Umbilical cord (tissue), 2 donors: ENCODE measurements at places on chromosomes 5 and 9.

GRCh38 chr5:82802954-82803353, 274.2 kb downstream of the TMEM167A start:
- DNase-seq, result no peak

DNA sequence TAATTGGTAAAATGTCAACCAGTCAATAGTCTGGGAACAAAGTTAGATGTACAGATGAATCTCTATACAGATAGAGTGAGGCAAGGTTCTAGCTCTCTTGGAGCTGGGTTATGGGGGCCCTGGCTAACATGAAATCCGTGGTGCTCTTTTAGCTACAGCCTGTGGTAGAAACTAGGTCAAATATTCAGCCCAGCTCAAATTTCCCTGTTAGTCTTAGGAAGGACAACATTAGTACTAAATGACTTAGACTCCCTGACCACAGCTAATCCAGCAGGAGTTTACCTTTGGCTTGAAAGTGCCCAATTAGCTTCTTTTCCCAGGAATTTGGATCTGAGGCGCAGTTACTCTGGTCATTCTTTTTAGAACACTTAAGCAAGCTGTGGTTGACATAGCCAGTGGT, 170.5 kb downstream of the DMRTA1 start:
- no peak for DNase-seq

DNA sequence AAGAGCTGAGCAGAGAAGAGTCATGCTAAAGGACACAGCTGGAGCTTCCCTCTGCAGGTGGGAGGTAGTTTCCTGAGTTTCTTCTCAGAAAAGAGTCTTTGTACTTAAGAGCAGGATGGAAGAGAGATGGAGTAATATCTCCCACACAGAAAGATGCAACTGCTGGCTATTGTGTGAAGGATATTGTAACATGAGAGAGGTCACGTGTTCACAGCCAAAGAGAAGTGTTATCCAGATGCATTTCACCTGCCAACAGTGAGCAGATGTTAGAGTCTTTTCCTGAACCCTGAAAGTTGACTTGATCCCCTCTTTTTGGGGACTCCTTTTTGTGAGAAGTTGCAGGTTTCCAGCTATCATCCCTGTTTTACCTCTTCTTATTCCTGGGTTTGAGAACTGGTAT, 14.0 kb upstream of the TRIO start:
- DNase-seq, result no peak

- peak; percentile 93 for DNase-seq
Observed at GRCh38 chr5:143142596-143143435, 260.7 kb downstream of the NR3C1 start.

DNA sequence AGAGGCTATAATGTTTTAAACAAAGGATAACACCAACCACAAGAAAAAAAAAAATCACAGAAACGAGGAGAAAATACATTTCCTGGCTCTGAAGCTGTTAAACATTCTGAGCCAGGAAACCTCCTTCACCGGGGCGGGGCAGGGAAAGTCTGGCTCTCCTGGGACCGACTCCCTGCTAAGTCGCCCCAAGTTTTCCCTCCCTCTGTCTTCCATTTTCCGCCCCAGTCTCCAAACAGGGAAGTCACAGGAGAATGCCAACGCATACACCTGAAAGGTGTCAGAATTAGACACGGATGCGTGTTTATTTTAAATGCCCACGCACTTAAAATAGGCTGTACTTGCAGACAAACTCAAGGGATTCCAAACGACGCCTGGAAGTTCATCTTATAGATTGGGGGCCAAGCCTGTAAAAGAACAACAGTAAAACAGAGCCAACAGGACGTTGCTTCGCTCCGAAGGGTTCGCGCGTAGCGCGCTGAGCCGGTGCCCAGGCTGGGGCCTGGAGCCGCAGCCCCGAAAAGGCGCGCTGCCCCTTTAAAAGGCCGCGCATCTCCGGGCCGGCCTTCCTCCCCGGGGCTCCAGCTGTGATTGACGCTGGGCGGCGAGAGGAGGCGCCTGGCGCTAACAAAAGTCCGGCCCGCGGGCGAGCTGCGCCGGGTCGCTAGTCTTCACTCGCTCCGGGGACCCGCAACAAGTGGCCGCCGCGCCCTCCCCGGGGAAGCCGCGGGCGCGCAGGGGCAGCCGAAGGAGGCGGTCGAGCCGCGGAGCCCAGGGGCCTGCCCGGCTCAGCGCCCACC, at the start of gene FBXL7:
FBXL7 (plus strand) TSS at position 653 of the 797 bp plus-strand sequence.
- peak; percentile 92 for DNase-seq

GRCh38 chr5:56676091-56676768, 139.1 kb upstream of the MAP3K1 start:
- DNase-seq, result no peak

GRCh38 chr9:117170567-117170966, 244.3 kb downstream of the ASTN2 start:
- no peak for DNase-seq

- DNase-seq, result no peak
Observed at GRCh38 chr5:179163236-179164155, 103.3 kb downstream of the ZNF354C start.

DNA sequence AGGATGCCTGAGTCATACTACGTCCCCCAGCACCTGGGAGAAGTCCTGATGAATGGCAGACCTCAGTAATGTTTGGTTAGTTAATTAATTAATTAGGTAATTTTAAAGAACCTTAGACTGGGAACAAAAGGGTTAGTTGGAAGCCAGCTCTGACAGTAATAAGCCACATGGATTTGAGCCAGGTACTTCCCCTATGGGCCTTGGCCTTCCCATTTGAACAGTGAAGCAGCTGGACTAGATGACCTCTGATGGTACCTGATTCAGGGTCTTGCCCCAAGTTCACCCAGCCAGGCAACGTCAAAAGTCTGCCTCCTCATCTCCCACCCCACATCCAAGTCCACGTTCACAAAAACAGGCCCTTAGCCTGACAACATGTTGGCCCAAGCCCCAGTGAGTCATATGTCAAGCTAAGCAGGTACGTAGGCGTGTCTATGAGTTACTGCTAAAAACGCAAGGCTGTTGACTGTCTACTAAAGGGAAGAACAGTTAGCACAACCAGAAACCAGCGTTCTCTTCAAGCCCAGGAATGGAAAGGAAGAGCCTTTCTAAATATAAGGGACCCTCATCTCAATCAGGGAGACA, 303.2 kb downstream of the ACTL7B start:
- DNase-seq, result peak; percentile 61

- DNase-seq, result no peak
Observed at GRCh38 chr5:14830210-14831005, 41.2 kb downstream of the ANKH start.

- DNase-seq, result peak; percentile 13
Observed at GRCh38 chr5:158287643-158288271, 428.8 kb upstream of the CLINT1 start.

GRCh38 chr5:88845081-88845697, 37.8 kb downstream of the MEF2C start:
- DNase-seq, result no peak

DNA sequence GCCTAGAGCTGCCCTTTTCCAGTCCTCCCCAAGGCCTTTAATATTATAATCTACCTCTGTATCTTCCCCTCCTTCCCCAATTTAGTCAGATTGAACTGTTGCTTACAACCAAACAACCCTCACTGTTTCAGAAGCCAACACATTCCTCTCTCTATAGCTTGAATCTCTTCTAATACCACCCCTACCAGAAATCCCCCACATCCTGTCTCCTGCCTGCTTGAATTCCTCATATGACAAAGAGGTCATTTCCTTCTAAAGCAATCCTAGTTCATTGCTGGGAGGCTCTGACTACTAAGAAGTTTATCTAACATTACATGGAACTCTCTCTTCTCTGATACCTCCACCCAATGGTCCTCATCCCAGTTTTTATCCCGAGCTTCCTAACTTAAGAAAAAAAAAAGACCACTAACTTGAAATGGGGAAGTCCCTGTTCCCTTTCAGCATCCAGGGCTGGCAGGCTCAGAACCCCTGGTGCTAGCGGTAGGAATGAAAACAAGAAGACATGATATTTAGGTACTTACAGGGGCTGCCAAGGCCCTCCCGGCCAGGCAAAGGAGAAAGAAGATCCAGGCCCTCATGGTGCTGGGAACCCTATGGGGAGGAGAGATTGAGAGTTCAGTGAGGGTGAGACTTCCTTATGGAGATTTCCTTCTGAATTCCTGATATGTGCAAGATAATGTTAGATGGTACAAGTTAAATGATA, 11.0 kb downstream of the SPARC start:
- peak; percentile 72 for DNase-seq

GRCh38 chr5:139655727-139656271, 7.7 kb downstream of the CXXC5 start:
- peak; percentile 80 for DNase-seq

- no peak for DNase-seq
Observed at GRCh38 chr5:59164041-59164830, 581.4 kb downstream of the RAB3C start.

- no peak for DNase-seq
Observed at GRCh38 chr9:125088752-125089151, 54.6 kb downstream of the SCAI start.

DNA sequence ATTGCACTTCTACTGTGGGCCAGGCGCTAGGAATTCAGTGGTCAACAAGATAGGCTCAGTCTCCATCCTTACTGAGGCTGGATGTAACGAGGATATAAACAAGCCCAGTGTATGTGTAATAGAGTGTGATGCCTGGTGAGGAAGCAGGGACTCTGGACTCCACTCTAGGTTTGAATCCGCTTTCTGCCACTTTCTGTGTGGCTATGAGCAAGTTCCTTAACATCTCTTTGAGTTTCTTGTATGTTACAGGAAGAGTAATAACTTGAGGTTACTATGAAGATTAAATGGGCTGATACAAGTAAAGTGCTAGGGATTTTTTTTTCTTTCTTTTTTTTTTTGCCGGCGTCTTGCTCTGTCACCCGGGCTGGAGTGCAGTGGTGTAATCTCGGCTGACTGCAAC, 12.4 kb downstream of the DOCK2 start:
- no peak for DNase-seq

DNA sequence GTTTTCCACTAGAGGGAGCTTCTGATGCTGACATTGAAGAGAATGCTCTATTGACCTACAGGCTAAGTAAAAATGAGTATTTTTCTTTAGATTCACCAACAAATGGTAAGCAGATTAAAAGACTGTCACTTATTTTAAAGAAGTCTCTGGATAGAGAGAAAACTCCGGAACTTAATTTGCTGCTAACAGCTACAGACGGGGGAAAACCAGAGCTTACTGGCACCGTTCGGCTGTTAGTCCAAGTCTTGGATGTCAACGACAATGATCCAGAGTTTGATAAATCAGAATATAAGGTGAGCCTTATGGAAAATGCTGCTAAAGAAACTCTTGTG, 764 bp downstream of the PCDHA11 start:
- no peak for DNase-seq

DNA sequence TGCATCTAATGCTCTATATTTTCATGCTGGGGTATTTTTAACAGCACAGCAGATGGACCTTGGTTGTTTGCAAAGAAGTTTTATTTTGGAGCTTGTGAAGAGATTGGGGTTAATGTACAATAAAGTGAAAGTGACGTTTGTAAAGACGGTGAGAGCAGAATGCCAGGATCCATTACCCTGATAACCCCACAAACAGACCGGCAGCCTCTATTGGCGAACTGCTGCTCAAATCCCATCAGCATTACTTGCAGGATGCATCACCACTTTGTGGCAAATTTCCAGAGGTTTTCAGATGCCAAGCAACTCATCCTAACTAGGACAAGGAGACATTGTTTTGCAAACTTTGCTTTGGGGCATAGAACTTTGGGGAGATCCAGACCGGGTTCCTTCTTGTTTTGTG, 383.3 kb upstream of the ZNF462 start:
- no peak for DNase-seq
